ENCODE measurements at places on chromosomes 4 and X.

DNA sequence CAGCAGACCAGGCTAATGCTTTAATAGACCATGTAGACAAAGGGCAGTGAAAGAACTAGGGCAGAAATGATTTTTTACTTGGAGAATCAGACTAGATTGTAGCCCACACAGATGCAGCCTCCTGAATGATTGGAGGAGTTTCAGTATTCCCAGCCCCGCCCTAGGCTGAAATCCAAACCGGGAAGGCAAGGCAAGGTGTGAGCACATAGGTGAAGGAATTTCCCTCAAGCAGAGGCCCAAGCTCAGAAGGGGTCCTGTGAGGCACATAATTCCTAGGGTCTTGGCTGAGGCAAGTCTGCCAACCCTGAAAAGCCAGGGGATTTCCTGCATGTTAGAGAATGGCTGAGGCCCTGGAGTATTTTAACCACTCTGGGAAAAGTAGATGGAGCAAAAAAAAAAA is 56.4 kb upstream of the PAK3 start:
- DNase-seq = no peak

DNA sequence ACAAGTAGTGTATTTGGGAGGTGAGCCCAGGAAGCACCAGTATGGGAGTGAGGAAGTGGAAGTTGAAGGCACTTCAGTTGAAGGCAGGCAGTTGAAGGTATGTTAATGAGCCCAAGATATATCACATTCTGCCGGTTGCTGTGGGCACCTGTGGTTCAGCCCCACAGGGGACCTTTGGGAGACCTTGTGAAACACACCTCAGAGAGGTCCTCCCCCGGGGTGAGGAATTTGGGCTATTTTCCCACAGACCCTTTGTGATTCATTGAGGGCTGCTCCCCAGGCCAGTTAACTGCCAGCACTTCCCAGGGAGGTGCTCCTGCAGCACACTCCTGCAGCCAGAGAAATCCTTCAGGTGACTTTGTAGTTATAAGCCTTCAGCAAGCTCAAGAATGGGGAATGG is 45.9 kb downstream of the PTCHD1 start:
- no peak for DNase-seq

DNA sequence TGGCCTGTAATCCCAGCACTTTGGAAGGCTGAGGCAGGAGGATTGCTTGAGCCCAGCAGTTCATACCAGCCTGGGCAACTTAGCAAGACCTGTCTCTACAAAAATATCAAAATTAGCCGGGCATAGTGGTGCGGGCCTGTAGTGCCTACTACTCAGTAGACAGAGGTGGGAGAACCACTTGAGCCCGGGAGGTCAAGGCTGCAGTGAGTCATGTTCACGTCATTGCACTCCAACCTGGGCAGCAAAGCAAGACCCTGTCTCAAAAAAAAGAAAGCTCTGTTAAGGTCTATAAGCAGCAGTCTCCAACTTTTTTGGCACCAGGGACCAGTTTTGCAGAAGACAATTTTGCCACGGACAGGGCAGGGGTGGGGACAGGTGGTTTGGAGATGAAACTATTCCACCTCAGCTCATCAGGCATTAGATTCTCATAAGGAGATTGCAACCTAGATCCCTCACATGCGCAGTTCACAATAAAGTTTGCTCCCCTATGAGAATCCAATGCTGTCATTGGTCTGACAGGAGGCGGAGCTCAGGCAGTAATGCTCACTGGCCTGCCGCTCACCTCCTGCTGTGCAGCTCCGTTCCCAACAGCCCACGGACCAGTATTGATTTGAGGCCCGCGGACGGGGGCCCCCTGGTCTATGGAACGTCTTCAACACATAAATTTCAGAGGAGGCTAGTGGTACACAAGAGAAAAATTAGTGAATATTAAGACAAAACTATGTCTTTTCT is 67.9 kb downstream of the KLHL8 start:
- no peak for DNase-seq

DNA sequence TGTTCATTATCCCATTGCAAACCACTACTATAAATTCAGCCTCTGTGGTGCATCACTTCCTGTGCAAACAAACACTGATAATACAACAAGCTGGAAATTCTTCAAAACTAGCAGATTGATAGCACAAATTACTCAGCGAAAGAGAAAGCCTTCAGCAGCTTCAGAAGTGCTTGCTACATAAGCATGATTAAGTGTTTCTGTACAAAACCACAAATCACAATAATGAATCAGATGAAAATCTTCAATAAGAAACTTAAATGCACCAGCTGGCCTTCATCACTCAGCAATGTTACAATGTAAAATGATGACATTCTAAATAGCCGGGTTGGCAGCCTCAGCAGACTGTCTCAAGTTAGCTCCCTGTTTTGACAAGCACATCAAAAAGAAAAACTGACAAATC is 262.2 kb downstream of the SPOCK3 start:
- DNase-seq = no peak

GRCh38 chr4:14906805-14907204 is 95.5 kb upstream of the CPEB2 start:
- DNase-seq = no peak

DNA sequence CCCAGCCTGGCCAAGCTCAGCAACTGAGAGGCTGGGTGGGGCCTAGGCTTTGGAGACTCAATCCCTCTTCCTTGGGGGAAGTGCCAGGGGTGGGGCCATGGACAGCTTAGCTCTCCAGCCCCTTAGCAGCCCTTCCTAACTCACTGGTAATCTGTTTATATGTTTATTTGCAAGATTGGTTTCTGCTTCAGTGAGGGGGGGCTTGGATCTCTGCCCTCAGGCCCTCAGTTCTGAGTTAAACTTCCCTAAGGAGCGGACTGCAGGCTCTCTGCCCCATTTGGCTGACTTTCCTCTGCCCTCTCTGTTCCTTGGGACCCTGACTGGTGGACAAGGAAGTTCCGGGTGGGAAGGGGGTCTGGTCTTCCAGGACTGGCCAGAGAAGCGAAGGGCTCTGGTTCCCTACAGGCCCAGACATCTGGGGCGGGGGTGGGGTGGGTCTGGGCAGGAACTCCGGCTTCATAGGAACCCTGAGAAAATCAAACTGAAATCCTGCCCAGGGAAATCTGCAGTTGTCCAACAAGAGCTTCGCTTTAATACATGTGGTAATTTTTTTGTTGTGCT is 51.4 kb downstream of the NALF2 start:
- no peak for DNase-seq
